AG04449 (cell line): ENCODE measurements at places on chromosomes 16 and 17.

- no peak for DNase-seq
These were observed 116.6 kb downstream of the ZNF18 start for GRCh38 chr17:11880714-11881113.

GRCh38 chr16:1485847-1486496, 2.8 kb downstream of the PTX4 start:
- no peak for DNase-seq

- DNase-seq, result no peak
These were observed 6.7 kb downstream of the NEK8 start for GRCh38 chr17:28735242-28735722.

DNA sequence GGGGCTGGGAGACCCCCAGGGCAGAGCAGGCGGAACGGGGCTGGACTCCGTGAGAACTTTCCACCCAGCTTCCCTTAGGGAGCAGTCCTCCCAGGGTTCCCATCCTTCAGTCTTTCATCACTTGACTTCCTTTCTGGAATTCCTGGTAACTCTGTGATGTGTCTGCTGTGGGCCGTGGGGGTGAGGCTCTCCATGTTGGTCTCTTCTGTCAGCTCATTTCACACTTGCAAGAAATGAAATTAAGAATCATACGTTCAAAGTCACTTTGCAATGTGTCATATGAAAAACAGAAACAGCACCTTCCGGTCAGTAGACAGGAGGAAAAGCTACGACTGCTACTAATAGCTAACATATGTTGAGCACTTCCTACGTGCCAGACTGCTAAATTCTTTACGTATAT, 5.4 kb upstream of the BBS2 start:
- peak; percentile 49 for DNase-seq

DNA sequence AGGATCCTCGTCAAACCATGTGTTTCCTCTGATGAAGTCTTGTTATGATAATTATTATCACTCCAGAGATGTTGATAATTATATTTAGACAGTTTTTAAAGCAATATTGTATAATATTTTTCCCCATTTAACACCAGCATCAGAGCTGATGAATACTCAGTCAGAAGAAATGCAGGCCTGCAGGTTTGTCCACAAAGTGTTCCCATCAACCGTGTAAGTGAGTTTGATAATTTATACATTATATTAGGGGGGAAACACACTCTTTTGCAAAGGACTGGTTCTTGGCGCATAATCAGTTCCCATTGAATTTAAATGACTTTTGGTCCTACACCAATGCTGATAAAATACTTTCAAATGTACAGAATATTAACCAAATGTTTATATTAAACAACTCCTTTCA, 454.8 kb downstream of the TOX3 start:
- no peak for DNase-seq

DNA sequence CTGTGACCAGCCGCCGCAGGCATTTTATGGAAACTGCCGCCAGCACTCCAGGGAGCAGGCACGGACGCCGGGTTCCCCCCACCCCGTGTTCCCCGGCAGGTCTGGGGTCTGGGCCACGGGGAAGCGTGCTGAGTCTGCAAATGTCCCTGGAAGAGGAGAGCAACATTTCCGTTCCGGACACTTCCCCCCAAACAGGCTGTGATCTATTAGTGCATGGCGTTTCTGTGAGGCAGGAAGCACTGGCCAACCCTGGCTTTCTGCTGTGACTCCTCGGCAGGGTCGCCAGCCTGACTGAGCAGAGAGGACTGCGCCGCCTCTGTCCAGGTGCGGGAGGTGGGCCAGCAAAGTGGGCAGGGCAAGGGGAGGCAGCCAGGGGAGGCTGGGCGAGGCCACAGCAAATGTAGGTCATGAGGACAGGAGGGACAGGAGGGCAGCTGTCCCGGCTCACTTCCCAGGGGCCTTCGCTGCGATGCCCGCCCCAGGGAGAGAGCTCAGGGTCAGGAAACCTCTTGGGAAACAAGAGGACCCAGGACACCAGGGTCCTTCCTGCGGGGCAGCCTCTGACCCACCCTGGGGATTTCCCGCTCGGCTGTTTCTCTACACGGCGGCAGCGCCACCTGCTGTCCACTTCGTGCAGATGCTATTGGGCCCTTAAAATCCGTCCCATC, 9.5 kb downstream of the FOXF1 start:
- no peak for DNase-seq

DNA sequence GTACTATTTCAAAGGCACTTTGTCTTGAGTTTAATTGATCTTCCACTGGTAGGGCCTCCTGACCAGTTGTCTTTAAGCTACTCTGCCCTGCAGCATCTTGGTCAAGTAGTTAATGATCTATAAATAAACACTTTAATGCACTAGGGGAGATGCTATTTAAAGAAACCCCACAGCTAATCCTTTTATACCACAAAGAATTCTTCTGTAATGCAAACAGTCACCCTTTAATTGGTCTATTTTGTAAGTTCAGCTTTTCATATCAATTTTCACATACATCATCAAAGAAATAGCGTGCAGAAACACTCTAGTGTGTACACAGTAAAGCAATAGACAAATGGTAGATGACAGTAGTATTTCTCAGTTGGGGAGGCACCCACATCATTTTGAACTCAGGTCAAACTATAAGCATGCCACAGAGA, 70.3 kb downstream of the PMP22 start:
- DNase-seq, result peak; percentile 59

DNA sequence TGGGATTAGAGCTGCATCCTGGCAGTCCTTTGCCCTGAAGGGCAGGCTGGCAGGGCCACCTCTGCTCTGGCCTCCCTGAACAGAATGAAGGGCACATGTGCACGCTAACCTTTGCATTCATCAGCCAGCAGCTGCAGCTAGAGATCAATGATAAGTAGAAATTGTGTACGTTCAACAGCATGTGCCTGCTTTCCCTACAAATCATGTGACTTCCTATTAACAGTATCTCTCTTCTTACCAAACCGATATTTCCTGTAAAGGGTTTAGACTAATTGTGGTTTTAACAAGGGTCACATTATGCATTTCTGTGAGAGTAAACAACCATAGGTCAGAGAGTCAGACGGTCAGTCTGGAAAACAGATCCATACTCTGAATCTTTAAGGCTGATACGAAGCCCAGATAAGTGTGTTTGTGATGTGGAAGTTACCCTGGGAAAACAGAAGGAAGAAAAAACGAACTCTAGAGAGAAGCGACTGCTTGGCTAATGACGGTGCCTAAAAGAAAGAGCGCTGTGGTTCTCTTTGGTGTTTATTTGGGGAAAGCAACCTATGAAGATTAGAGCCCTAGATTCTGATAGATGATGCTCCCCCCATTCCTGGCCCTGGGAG, 219.4 kb downstream of the MAF start:
- no peak for DNase-seq

DNA sequence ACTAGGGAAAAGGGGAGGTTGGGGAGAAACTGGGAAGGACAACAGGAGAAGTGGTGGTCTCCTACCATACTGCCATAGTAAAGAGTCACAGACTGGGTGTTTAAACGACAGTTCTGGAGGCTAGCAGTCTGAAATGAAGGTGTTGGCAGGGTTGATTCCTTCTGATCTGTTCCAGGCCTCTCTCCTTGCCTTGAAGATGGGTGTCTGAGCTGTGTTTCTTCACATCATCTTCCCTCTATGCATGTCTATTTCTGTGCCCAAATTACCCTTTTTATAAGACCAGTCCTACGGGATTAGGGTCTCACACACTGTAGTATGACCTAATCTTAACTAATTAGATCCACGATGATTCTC, 79.8 kb upstream of the TMEM97 start:
- no peak for DNase-seq

DNA sequence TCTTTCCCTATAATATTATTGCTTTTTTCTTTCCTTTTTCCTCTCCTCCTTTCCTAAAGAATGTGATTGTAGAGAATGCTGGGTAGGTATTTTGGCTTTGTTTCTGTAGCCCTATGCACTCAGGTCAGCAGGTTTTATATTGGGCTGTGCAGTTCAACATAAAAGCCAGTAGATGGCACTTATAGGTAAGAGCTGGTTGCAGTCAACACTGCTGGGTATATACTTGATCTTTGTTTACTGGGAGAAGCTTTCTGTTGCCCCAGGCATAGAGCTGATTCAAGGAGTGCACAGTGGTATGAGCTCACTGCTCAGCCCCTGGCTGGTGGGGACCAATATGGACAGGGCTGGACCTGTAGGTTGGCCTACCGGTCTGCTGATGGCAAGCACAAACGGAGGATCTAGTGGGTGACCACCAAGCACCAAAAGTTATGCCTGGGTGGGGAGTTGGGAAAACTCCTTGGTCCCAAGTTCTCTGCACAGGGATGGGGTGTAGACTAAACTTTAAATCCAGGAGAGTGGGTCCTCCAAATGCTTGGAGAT, 378.9 kb downstream of the PMP22 start:
- DNase-seq, result no peak

DNA sequence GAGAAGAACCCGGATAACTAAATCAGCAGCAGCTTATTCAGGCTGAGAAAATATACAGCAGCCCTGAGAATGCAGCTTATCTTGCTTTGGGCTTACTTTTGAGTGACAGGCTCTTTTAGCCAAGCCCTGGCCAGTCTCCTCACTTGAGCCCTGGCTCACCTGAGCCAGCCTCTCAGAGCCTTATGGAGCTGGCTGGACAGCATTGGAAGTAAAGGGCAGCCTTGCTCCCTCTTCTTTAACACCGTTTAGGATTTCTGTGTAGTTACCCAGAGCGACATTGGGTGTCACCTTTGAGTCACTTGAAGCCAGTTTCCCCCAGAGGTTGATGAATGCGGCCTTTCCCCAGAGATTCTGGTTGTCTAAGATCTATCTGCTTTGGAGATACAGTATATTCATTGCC, 7.7 kb upstream of the NPIPB2 start:
- no peak for DNase-seq

- DNase-seq, result peak; percentile 71
These were observed 41.0 kb upstream of the SREBF1 start for GRCh38 chr17:17877529-17878358.

DNA sequence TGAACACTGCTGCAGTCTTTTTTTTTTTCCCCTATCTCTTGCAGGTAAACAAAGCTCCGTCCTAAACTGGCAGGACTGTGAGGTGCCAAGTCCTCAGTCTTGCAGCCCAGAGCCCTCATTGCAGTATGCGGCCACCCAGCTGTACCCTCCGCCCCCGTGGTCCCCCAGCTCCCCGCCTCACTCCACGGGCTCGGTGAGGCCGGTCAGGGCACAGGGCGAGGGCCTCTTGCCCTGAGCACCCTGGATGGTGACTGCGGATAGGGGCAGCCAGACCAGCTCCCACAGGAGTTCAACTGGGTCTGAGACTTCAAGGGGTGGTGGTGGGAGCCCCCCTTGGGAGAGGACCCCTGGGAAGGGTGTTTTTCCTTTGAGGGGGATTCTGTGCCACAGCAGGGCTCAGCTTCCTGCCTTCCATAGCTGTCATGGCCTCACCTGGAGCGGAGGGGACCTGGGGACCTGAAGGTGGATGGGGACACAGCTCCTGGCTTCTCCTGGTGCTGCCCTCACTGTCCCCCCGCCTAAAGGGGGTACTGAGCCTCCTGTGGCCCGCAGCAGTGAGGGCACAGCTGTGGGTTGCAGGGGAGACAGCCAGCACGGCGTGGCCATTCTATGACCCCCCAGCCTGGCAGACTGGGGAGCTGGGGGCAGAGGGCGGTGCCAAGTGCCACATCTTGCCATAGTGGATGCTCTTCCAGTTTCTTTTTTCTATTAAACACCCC, 13.8 kb downstream of the IL34 start:
- DNase-seq, result no peak

DNA sequence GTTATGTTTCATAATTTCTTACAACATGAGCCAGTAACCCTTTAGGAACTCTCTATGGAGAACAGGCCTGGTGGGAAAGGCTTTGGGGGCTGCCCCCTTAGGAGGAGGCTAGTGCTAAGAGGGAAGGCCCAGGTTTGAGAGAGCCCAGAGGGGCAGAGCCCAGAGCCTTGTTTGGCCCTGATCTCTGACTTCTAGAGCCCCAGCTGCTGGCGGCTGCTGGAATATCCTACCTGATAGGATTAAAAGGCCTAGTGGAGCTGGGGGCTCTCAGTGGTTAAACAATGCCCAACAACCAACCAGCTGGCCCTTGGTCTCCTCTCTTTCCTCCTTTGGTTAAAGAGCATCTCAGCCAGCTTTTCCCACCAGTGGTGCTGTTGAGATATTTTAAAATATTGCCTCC, 54.1 kb downstream of the IGF2BP1 start:
- no peak for DNase-seq

DNA sequence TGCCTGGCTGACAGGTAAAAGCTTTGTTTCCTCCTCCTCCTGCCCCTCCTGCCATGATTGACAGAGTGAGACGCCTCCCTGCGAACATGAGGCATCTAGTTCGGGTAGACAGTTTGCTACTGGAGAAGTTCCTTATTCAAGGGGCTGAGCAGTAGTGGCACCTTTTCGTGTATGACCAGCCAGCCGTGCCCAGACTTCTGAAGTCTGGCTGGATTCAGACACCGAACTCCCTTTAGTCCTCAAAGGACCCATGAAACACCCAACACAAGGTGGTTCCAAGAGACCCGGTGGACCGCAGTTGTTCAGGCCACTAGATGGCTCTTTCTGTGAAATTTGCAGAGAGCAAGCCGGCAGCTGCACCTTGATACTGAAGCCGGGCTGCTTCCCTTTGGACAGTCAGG, 192.8 kb downstream of the XYLT1 start:
- no peak for DNase-seq

DNA sequence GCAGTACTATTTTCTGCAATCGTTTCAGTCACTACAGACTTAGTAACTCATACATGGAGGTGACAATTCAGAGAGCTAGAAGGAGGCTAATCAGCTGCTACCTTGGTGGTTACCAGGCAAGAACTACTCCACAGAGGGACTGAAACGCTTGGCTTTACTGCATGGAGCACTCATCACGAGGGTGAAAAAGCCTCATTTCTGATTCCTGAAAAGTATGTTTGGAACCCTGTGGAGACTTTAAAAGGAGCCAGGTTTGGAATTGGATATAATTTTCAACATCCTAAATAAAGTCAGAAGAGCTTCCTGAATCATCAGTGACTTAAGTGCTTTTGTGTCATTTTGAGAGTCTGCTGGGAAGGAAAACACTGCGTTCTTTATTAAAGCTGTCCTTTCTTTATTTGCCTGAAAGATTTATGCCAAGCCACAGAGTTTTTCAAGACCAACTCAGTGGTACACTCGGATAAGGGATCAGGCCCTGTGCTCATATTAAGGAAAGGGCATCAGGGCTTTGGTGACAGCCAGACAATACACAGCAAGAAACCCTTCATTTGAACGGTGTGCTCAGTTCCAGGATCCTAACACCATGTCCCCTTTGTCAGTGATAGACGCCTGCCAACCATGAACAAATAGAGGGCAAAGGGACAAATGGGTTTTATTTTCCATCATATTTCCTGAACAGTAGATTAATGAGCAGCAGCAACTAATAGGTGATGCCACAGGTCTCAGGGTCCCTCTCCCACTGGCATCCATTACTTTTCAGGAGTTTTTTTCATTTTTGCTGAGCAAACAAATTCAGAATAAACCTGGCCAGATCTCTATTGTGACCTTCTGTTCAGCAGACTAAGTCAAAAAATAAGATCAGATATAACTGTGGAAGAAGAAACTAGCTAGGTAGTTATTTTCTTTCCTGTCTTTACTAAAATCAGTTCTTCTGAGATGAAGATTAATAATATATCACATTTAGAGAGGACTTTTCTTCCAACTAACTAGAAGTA, 80.5 kb upstream of the CLEC18B start:
- DNase-seq, result no peak

- DNase-seq, result no peak
These were observed 204.0 kb downstream of the XYLT1 start for GRCh38 chr16:17266608-17267313.

GRCh38 chr16:8590811-8591210, 500 bp upstream of the TMEM114 start:
- no peak for DNase-seq
